ENCODE measurements at places on chromosomes 5 and 9.

GRCh38 chr9:136081113-136081825, 13.8 kb downstream of the NACC2 start:
- no peak for DNase-seq

DNA sequence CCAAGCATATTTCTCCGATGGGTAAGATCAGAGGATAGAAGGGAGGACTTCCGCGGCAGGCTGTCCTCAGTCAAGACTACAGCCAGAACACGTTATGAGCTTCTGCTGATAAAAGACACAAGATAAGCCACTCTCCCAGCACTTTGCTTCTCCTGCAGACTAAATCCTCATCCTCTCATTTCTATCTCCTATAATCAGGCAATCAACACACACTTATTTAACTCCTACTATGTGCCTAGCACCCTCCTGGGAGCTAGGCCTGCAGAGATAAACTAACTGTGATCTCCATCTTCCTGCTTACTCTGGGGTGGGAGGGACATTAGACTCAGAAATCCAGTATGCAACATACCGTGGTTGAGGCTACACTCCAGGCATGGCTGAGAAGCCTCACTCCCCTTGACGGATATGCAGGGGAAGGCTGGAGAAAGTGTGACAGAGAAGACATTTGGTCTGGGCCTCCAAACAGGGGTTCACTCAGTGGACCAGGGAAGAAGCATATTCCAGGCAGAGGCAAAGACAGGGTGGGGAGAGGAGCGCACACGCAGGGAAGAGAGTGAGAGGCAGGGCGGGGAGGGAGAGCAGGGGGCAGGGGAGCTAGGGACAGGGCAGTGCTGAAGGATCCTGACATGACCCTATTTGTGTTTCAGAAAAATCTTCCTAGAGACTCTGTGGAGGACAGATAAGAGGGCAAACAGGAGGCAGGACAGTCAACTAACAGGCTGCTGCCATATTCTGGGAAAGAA, 274.1 kb downstream of the DENND1A start:
- no peak for DNase-seq

DNA sequence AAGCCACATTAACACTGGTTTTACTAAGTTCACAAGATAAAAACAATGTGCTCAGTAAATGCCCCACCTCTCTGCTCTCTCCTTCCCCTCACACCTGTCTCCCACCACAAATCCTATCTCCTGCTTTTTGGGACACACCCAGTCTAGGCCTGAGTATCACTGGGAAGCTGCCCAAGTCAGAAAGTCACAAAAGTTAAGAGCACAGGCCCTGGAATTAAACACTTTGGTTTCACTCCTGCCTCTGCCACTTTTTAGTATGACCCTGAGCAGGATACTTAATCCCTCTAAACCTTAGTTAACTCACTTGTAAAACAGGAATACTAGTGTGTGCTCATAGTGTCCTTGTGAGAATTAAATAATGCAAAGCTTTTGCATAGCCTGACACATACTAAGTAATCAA, 11.3 kb downstream of the C5 start:
- no peak for DNase-seq

DNA sequence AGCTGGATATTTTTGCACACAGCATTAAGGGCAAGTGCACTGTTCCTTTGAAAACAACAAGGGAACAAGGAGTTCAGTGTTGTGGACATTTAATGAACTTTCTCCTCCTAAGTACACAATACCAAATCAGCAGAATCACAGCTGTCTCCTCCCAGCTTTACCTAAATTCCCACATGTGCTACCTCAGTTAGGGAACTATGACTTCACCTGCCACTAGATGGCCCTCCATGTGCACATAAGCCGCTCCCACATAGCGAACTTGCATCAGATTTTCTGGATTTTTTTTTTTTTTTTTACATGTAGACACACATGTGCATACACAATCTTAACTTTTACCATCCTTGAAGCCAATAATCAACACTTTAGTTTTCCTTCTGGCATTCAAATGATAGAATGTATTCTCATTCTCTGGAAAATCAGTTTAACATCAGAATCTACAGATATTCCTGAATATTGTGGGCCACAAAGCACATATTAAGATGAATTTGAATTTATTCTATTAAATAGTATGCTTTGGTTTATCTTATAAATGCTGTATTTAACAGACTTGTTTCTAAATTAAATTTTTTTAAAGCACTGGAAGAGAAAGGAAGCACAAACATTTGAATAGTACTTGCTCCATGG, 123.6 kb downstream of the PALM2AKAP2 start:
- peak; percentile 49 for DNase-seq

DNA sequence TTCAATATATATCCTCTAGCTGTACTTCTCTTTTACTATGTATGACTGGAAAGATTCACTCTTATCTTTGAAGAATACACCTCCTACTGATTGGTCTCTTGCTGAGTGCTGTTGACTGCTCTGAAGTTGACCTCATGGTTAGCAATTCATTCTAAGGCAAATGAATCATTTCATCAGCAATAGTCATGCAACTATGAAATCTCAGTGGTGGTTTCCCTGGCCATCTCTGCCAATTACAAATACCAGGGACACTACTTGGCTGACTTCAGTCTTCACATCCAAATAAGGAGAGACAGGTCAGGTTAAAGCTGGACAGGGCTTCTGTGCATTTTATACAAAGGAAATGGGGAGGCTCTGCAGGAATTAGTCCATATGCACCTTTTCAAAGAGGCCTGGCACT, 333.5 kb upstream of the ACTBL2 start:
- DNase-seq = no peak

GRCh38 chr5:10596886-10597451, 33.1 kb downstream of the ANKRD33B start:
- DNase-seq = no peak

DNA sequence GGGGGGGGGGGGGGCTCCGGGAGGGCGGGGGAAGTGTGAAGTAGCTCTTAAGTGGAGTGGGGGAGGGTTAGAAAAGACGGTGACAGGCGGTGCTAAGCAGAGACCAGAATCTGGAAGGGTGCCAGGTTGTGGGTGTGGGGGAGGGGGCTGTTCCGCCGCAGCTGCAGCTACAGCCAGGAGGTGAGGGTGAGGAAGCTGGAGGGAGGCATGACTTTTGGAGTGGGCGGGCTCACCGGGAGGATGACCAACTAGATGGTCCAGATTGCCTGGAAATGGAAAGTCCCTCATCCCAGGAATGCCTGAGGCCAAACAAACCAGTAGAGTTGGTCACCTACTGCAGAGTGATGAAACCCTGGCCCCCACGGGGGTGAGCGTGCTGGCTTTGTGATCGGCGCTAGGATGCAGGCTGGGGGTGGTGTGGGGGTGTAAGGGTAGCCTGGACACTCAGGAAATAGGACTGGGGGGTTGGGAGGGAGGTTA, 158.1 kb upstream of the SHB start:
- DNase-seq = peak; percentile 47

- no peak for DNase-seq
Measured at GRCh38 chr9:124001458-124001799, 10.1 kb upstream of the LHX2 start.

- DNase-seq = no peak
Measured at GRCh38 chr5:73301208-73301901, 128.4 kb downstream of the TMEM174 start.

GRCh38 chr5:150621301-150621700, 19.2 kb upstream of the SYNPO start:
- no peak for DNase-seq

- peak; percentile 67 for DNase-seq
Measured at GRCh38 chr5:149063017-149063687, at the start of gene SH3TC2. Gene SH3TC2 (minus strand): TSS chr5:149063062. CDS start chr5:149063022, 40 bp downstream.

- no peak for DNase-seq
Measured at GRCh38 chr5:151005950-151006576, 14.3 kb upstream of the GPX3 start.

DNA sequence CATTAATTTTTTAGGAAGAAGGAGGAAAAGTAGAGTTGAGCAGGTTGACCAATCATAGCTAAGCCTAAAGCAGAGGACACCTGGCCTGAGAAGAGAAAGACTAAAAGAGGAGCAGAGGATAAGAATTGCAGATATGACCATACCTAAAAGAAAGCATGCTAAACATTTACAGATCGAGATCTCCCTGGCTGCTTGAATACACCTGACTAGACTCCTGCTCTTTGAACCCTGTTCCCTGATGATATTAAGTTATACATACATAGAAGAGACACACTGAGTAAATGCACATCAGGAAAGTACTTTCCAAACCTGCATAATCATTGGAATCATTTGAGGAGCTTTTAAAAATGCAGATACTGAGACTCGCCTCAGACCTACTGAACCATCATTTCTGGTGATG, 232.3 kb upstream of the ELL2 start:
- DNase-seq = no peak

DNA sequence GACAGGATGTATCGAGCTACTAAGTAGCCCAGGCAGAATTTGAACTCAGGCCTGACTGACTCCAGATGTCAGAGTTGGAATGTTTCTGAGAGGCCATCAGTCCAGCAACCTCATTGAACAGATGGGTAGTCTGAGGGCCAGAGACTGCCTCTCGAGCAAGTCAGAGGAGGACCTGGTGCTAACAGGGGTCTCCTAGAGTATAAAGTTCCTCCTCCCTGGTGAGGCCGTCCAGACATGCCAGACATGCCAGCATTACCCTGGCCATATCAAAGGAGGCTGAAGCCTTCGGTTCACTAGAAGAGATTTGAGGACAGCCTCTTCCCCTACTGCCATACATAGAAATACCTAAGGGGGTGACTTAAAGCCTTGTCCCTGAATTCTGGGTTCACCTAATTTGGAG, 81.2 kb downstream of the ZNF618 start:
- DNase-seq = no peak

- DNase-seq = no peak
Measured at GRCh38 chr9:130898552-130898852, 1.9 kb upstream of the QRFP start.

- DNase-seq = no peak
Measured at GRCh38 chr9:127837346-127837745, 17.1 kb downstream of the ENG start.

- DNase-seq = peak; percentile 49
Measured at GRCh38 chr5:172733131-172733973, 37.6 kb downstream of the DUSP1 start.

DNA sequence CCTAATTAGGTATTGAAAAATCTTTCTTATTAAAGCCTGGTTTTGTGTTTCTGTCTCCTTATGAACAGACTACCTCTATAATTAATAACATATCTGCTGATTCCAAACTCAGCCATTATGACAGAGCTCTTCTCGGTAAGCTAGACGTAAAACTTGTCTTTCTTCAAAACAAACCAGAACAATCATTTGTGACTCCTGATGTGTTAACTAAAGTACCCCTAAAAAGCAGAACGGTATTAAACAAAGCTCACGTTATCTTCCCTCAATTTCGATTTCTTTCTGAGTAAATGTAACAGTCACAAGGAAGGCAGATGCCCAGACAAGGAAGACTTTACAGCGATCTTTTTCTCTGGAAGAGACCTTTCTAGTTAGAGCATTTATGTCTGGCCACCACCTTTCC, 1.8 kb downstream of the SEMA5A start:
- no peak for DNase-seq

DNA sequence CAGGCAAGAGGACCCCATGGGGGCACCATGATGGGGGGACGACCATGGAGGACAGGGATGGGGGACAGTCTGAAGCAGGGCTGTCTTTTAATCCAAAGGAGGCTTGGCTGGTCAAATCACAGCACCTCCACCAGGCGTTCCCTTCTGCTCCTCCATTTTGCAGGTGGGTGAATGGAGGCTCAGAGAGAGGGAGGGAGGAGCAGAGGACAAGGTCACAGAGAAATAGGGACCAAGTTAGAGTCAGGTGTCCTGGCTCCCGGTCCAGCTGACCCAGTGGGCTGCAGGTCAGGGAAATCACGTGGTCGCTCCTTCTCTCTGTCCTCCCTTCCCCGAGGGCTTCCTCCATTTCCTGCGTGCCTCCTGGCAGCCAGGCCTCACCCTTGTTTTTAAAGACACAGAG, 156.4 kb upstream of the SMIM23 start:
- no peak for DNase-seq

DNA sequence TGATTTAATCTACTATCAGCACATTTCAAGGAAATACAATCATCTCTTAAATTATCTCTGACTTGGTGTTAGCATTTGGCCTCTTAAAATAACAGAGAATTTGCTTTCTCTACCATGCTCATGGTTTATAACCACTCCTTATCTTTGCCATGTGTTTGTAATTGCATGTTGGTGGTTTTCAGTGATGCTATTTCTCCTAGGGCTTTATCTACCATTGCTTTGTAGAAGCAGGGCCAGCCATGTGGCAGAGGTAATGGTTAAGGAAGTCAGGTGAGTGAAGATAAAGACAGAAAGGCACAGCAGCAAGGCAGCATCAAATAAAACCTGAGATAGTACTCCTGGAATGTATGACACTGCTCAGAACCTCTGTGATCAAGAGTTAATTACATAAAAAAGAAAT, 206.2 kb downstream of the FER start:
- DNase-seq = no peak

GRCh38 chr5:124576848-124577409, 169.5 kb downstream of the ZNF608 start:
- DNase-seq = no peak

DNA sequence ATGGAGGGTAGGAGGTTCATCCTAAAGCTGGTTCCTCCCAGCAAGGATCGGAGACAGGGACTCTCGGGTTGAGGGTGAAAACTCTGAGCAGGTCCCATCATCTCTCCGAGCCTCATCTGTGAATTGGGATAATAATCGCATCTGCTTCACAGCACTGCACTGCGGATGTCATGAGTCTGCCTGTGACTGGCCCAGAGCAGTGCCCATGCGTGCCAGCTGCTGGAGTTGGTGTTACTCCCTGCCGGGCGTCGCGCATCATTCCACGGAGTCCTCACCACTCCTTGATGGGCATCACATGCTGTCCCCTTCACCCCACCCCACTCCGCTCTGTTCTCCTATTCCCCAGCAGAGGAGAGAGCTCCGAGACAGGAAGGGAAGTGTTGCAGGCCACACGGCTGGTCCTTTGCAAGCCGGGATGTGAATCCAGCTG, 35.1 kb upstream of the ORM1 start:
- no peak for DNase-seq

- DNase-seq = peak; percentile 67
Measured at GRCh38 chr5:68924481-68925145, 169.2 kb upstream of the SLC30A5 start.

- DNase-seq = no peak
Measured at GRCh38 chr5:12277504-12278192, 373.4 kb upstream of the CTNND2 start.

GRCh38 chr5:174145821-174146220, 100.3 kb downstream of the NSG2 start:
- DNase-seq = no peak

DNA sequence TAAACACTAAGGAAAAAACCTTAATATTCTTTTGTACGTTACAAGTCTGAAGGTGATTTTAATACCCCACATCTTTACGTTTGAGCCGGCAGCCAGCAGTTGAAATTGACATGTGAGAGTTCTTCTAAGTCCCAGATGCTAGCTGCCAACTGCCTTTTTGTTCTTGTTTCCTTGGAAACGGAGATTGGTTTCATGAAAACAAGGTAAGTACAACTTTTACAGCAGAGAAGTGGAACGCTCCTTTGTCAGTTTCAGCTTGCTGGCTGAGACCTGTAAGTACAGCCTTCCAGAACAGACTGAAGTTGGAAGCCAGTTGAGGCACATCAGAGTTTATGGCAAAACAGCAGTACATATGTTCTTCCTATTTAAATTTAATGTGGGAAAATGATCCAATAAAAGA, 1018.4 kb upstream of the ARRDC3 start:
- no peak for DNase-seq
